ENCODE measurements at places on chromosomes 16 and 17.

- peak; percentile 52 for DNase-seq
These were observed 38.5 kb downstream of the TBC1D16 start for GRCh38 chr17:79997011-79997660.

DNA sequence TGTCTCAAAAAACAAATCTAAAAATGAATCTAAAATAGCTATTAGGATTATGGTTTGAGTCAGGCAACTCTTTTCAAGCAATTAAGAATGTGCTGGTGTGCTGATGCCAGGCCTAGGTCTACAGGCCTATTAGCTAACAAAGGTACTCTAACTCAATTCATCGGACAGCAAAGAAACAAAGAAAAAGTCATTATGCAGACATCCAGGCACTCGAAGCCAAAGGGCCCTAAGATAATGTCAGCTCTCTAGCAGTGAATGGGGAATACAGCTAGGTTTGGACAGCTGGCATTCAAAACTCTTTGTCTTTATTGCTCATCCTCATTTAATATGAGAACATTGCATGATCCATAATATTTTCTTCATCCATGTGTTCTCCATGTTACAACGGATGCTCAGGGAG is 108.5 kb downstream of the TMEM114 start:
- no peak for DNase-seq

GRCh38 chr16:50705436-50706110 is 12.2 kb downstream of the NOD2 start:
- no peak for DNase-seq

GRCh38 chr17:46262271-46262670 is 32.7 kb upstream of the LRRC37A start:
- no peak for DNase-seq

DNA sequence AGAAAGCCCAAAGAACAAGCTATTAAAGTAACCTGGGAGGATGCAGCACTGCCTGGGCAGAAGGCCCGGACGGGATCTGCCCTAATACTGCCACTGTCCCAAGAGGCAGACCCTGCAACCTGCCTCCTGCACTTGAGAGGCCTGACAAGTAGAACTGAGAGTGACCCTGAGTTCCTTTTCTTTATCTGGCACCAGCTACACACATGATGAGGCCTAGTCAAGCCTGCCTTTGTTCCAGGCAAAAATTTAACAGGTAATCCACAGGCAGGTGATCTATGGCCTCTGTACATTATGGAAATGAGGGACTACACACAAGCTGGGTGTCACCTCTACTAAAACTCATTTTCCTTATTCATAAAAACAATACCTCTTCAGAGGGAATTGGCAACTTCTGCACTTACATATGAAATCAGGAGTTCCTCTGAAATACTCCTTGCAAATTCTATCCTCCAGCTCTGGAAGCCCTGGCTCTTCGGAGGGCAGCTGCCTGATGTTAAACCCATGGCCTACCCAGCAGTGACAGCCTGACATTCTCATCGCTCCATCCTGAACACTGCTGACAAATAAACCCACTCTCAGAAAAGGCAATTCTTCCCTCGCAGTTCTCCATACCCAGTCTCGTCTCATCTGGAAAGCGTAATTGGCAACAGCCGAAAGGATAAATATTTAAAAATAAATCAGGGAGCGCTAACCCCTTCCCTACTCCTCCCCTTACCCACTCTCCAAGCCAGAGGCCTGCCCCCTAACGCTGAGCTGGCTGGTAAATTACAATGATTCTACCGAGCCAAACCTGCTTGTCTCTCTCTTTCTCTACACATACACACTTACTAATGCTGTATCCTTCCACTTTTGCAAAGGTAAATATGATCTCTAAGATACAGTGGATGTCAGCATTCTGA is 2.5 kb upstream of the ZFHX3 start:
- DNase-seq = no peak

DNA sequence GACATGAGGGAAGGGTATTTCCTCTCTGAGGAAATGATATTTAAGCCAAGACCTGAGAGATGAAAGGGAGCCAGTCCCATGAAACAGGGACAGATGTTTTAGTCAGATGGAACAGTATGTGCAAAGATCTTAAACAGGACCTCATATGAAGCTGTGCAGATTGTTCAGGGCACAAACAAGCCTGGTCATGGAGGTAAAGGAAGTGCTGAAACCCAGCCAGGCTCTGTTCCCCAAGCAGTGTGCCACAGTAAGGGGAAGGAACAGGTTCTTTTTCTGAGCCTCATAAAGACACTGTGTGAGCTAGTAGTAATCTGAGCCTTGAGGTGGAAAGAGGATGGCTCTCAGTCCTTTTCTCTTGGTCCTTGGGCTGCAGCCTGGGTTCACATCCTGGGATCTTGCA is 159.9 kb downstream of the ANKFN1 start:
- no peak for DNase-seq

DNA sequence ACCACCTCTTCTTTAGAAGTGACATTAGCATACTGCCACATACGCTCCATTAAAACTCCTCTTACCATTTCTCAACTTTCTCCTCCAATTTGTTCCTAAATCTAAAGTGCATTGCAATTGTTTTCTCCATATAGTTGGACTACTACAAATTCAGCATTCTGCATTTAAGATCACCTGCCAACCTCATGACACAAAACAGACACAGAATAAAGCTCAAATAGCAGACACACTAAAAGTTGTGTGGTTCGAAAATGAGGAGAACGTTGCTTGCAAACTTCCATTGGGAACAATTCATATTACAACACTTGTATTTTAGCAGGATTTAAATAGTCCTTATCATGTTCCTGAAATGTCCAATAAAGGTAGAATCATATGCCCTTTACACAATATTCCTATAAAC is 14.5 kb downstream of the ARHGAP17 start:
- no peak for DNase-seq

DNA sequence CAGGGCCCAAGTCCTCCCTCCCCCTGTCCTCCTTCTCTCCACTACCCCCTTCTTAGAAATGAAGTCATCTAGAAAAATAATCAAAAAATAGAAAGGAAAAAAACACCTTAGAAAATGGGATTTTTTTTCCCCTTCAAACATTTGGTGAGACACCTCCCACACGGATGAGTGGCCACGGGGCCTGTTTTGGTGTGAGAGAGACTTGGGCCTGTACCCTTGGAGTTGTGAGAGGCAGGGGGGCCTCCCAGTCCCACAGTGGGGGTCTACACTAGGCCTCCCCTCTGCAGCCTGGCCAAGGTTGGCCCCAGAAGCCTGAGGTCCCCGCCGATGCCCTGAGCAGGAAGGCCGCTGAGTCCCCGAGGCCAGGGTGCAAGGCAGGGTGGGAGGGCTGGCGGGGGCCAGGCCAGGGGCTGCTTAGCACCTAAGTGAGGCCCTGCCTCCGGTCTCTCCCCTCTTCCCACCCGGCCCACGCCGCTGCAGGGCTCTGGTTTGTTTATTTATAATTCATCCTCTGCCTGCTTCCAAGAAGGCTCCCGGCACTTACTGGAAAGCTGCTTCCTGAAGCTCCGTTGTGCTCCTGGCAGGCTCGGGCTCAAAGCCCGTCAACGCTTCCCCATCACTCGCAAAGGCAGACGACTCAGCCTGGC is 26.4 kb downstream of the NPTX1 start:
- DNase-seq = peak; percentile 47

- peak; percentile 95 for DNase-seq
These were observed 154.8 kb downstream of the VPS53 start for GRCh38 chr17:559551-560431.

DNA sequence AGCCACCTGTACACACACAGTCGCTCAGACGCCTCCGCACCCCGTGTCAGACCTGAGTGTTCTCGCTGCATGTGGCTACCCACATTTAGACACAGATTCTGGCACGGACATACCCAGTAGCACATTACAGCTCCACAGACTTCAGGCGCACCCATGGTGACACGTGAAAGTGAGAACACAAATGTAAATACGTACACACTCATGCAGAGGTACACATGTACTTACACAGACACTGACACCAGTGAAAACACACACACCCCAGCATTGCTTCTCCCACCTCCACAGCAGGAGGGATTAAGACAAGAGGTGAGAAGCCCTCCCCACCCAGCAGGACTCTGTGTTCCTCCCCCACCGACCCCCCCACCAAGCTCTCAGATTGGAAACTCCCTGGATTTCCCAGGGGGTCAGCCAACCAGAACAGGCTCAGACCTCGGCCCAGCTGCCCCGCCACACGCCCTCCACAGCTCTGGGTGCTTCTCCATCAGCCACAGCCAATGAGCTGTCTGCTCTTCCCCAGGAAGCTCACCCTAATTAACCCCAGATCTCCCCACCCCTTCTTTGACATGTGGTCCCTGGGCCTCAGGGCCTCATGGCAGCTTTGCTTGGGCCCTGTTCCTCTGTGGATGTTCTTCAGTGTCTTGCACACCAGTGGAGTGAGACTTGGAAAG is 5.3 kb upstream of the FOXN1 start:
- DNase-seq = no peak

DNA sequence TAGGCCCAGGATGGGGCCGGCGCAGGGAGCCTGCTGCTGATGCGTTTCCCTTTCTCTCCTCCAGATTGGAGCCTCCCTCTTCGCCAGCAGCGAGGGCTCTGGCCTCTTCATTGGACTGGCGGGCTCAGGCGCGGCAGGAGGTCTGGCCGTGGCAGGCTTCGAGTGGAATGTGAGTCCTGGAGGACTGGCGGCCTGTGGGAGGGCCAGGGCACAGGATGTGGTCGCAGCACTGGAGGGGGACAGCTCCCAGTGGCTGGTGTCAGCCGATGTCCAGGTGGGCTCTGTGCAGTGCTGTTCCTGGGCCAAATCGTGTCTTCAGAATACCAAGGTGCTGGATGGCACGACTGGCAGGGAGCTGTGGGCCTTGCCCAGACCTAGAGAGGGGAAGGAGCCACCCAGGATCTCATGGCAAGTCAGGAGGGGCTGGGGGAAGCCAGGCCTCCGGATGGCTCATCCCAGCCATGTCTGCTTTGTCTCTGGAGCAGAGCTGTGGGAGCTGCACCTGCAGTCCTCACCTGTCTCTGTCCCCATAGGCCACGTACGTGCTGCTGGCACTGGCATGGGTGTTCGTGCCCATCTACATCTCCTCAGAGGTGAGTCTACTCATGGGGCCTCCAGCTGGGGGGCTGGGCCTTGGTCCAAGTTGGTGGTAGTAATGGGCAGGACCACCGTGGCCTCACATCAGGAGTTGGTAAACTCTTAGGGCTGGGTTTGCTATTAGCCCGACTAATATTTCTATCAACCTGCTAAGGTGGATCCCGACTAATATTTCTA is 7.3 kb downstream of the SLC5A10 start:
- peak; percentile 52 for DNase-seq

GRCh38 chr17:77862890-77863813 is 95.4 kb upstream of the TNRC6C start:
- no peak for DNase-seq

Data from choroid plexus epithelial cell (primary cell).